ENCODE measurements at places on chromosomes 3 and 15.

DNA sequence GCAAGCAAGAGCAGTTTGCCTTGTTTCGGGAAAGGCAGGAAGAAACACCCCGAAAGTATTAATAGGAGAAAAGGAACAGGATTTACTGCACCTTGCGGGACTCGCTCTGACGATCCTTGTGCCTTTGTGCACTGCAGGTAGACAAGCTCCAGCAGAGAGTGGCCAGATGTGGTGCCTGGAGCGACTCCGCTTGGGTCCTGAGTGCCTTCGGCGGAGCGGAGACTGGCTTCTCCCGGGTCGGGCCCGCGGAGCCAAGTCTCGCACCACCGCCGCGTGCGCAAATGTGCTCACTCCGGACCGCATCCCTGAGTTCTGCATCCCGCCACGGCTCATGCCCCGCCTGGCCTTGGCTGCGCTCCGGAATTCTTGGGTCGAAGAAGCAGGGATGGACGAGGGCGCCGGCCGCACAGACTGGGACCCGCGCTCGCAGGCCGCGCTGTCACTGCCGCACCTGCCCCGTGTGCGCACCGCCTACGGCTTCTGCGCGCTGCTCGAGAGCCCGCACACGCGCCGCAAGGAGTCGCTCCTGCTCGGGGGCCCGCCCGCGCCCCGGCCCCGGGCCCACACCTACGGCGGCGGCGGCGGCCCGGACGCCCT, 769 bp downstream of the C2CD4A start:
- DNase-seq, result no peak

DNA sequence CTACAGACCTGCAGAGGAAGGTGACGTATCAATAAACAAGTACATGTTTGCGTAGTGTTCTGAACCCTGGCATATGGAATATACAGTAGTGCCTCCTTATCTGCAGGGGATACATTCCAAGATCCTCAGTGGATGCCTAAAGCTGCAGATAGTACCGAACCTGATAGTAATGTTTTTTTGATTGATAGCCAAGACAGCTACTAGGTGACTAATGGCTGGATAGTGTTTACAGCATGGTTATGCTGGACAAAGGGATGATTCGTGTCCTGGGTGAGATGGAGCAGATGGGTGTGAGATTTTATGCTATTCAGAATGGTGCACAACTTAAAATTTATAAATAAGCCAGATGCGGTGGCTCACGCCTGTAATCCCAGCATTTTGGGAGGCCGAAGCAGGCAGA, 55.8 kb upstream of the IGF2BP2 start:
- no peak for DNase-seq

DNA sequence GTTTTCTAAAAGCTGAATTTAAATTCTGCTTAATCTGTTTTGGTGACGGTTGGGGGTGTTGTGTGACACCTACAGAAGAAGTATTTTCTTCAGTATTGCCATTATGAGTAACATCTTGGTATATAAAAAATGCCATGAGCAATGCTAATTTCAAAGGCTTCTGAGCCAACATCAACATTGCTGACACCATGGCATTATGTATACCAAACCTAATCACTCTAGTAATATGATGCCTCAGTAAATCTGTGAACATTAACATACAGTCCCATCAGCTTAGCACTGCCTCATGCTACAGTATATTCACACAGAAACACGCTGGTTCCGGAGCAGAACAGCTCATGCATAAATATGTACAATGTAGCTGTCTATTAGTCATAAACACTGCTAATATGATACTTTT, 75.8 kb downstream of the ZPLD1 start:
- DNase-seq, result no peak

GRCh38 chr3:10228248-10228950, 19.9 kb upstream of the TATDN2 start:
- DNase-seq, result no peak

DNA sequence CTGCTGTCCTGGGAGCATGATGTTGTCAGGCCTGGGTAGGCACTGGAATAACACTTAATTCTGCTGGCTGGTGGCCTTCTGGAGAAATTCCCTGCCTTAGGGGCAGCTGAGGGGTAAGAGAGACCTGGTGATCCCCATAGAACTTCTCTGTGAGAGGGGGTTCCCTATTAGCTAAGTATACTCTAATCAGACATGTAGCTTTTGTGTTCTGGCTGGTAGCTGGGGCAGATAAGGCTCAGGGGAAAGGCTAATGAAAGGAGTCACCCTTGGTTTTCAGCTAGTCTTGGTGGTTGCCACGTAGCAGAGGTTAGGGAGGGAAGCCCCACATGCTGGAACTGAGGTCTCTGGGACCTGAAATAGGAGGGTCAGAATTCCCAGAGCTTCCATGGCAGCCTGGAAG, 952 bp upstream of the HDDC3 start:
- no peak for DNase-seq

- DNase-seq, result peak; percentile 23
Measured at GRCh38 chr15:92305343-92305742, 88.3 kb upstream of the ST8SIA2 start.

DNA sequence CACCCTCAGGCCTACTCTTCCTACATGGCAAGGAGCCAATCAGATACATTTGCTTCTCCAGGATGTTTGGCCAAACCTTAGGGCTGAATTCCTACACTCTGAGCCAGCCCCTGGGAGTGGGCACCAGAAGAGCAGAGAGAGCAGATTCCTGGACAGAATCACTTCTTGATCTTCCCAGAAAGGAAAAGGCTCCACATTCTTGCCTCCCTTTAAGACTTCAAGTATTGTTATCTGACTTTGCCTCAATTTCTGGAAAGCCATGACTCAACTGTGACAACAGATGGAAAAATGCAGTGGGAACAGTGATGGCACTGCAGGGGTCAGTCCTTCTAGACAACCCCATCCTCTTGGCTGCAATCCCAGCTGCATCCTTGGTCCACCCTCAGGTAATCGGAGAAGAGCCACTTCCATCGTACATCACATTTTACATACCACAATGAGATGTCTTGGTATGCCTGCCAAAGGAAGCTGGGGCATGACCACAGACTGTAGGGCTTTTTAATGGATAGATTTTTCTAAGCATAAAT, 21.0 kb downstream of the SLCO2A1 start:
- DNase-seq, result no peak

DNA sequence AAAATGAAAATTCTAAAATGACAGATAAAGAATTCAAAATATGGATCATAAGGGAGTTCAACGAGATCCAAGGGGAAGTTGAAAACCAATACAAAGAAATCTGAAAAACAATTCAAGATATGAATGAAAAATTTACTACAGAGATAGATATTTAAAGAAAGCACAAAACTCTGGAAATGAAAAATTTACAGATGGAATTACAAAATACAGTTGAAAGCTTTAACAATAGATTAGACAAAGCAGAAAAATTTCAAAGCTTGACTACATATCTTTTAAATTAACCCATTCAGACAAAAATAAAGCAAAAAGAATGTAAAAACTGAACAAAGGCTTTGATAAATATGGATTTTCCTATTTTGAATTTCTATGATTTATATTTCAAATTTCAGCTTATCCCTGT, 211.1 kb downstream of the SLC9A9 start:
- DNase-seq, result no peak

DNA sequence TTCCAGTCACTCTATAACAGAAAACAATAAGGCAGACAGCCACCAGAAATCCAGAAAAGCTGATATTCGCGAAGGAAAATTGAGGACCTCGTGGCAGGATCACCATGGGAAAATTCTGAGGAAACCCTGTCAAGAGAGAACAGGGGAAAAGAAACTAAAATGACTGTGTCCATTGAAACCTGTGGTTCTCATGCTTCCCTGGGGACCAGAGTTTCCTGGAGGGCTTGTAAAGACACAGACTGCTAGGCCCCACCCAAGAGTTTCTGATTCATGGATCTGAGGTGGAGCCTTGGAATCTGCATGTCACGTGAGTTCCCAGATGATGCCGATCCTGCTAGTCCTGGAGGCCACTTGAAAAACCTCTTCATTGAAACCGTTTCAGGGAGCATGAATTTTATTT, 420.5 kb downstream of the EPHB1 start:
- no peak for DNase-seq

DNA sequence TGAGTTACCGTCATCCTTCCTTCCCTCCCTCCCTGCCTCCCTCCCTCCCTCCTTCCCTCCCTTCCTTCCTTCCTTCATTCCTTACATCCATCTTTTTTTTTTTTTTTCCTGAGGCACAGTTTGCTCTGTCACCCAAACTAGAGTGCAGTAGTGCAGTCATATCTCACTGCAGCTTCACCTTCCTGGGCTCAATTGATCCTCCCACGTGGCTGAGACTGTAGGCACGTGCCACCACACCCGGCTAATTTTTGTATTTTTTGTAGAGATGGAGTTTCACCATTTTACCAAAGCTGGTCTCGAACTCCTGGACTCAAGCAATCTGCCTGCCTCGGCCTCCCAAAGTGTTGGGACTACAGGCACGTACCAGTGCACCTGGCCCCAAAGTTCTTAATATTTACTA, 25.8 kb downstream of the USP3 start:
- no peak for DNase-seq

- no peak for DNase-seq
Measured at GRCh38 chr3:143000528-143000927, 842 bp upstream of the U2SURP start.

- DNase-seq, result peak; percentile 43
Measured at GRCh38 chr3:126750756-126751121, 46.7 kb downstream of the CHCHD6 start.

- DNase-seq, result no peak
Measured at GRCh38 chr3:129282727-129283327, 4.2 kb downstream of the HMCES start.

DNA sequence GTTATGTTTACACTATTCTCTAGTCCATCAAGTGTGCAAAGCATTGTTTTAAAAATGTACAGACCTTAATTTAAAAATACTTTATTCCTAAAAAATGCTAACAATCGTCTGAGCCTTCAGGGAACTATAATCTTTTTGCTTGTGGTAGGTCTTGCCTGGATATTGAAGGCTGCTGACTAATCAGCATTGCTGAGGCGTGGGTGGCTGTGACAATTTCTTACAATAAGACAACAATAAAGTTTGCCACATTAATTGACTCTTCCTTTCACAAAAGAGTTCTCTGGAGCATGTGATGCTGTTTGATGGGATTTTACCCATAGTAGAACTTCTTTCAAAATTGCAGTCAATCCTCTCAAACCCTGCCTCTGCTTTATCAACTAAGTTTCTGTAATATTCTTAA, 384.0 kb upstream of the TGFBR2 start:
- DNase-seq, result no peak

DNA sequence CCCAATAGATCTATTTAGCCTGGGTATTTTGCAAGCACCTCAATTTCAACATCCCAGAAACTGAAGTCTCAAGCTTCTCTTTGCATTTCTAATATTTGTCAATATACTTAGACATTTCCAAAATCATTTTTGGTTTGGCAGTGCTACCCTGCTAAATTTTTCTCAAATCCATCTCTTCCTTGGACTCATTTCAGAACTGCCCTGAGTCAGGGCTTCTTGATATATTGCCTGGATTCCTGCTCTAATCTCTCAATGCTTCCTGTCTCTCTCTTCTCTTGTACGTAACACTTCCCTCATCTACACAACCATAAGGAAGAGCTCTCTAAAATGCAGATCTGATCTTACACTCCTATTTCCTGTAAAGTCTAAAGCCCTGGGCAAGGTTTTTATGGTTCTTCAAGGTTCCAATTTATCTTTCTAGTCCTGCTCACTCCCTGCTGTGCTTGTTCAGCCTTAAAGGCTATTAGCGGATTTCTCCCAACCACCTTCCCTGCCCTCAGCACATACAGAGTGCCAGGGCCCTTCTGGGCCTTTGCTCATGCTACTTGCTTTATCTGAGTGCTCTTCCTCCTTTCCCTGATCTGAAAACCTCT, 53.0 kb upstream of the MME start:
- DNase-seq, result no peak

DNA sequence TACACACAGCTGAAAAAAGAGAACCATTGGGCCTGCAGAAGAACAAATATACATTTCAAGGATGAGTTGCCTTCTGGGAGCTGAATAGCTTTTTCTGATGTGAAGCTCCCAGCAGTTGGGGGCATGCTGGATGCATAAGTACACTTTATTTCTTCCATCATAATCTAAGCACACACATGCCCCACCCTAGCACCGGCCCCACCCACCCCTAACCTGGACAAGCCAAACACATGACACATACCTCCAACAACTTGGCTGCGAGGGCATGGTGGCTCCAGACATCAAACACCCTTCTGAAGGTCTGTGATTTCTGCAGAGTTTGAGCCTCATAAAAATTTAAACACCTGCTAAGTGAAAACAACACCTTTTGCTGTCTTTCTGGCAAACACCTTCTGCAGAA, 307.2 kb upstream of the TRIM42 start:
- no peak for DNase-seq

DNA sequence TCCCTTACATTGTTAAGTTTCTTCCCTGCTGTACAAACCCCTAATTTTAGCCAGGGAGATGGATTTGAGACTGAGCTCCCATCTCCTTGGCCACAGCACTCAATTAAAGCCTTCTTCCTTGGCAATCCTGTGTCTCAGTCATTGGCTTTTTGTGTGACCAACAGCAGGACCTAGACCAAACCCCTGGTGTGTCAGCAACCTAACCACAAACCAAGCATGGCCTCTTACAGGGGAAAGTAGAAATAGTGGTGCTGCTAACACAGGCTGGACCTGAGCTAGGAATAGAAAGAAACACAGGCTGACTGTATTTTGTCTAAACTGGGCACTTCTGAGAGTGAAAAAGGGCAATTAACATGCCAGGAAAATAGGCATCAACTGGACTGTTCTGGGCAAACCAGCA, 37.9 kb downstream of the PPCDC start:
- no peak for DNase-seq

- DNase-seq, result no peak
Measured at GRCh38 chr3:23490459-23490858, 287.3 kb downstream of the UBE2E2 start.

DNA sequence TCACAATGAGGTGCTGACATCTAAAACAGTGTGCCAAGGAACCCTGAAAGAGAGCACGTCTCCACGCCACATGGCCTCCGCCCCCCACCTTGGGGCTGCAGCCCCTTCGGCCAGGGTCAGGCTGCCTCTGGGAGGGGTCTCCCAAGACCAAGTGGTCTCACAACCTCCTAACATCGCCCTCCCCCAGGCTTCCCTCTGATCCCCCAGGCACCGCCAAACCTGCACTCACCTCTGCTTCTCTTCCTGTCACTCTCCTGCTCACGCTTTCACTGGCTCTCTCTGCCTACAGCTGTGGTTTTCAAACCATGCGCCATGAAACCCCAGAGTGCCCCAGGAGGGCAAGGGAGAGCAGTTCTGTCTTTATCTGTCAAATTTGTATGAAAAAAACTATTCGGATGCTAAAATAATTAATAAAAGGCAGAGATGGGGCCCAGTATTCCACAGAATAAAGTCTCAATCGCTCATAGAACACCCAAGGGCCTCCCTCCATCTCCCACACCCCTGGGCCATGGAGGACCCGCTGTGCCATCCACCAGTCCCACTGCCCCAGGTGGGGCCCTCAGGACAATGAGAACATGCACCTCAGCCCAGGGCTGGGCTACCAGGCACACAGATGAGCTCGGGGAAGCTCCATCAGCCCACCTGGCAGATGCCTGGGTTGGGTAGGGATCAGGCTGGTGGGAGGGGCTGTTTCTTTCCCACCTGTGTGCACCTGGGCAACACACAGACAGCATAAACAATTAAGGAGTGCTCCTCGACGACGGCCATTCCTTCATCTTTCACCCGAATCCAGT, 21.5 kb downstream of the CYFIP1 start:
- no peak for DNase-seq

GRCh38 chr3:125594125-125594524, 1.2 kb downstream of the OSBPL11 start:
- no peak for DNase-seq
